ENCODE measurements at places on chromosomes 3 and 15.

GRCh38 chr15:42083916-42084315 is 10.4 kb downstream of the PLA2G4D start:
- no peak for DNase-seq

DNA sequence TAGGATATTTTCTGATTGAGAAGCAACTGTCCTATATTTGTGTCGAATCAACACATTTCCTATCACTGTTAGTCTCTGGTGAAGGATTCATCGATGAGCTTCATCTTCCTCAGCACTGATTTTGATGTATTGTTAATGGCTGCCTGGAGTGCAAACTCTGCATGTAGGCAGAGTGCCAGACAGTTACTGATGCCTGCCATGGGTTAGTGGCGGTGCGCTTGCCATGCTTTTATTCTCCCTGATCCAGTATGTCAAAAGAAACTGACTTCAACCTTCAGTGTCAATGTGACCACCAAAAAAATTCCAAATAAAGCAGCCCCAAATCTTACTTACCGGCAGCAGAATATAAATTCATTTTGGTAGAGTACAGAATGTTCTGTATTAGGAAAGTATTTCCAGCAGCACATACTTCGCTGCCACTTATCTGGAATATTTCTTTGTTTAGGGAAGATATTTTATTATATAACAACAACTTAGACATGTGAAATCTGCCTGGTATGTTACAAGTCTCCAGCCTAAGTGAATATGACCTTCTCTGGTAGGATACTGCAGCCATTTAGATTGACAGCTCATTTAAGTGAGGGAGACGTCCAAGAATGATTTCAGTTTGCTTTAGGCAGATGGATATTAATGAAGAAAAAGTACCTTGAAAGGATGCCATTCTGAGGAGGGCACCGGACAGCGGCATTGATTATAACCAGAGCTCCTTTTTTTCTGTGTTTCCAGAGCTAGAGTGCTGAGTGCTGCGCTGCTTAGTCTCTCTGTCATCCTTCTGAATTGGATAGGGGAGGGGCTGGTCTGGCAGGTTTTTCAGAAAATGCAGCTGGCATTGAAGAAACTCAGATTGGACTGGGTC is 59.9 kb downstream of the ARHGEF26 start:
- no peak for DNase-seq

DNA sequence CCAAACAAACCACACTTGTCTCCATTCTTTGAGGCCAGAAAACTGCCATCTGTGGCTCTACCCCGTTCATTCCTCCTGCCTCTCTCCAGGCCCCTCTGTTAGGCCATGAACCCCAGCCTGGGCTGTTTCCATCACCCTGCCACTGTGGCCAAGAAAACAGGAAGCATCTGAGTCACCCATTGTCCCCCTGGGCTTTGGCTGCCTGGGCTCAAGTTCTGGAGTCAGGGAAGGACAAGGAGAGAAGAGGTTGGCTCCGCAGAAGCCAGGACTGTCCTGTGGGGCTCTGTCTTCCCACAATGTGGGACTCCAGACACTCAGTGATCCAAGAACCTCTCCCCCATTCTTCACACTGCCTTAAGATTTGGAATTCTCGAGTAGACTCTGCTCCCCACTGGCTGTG is 14.8 kb upstream of the LCTL start:
- DNase-seq = peak; percentile 58

DNA sequence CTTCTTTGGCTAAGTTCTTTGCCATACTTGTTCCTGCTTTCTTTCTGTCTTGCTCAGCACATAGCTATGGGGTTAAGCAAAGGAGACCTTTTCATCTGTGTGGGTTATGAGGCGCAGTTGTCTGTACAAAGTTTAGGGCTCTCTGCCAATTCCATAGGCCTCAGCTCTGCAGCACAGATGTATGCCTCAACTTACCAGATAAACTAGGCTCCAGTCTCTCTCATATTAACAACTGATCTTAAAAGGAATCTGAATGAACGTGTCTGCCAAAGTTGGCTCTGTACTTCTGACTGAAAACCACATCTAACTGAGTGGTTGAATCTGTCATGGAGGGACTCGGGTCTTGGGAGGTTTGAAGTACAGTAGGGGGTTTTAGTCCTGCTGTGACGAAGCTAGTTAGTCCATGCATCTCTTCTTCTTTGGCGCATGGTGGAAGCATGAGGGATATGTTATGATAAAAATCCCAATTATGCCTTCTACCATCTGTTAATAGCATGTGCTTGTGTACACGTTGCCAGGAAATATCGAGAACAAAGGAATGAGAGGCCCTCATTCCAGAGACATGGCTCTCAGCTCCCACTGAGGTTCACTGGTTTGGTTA is 114.6 kb upstream of the TSC22D2 start:
- peak; percentile 72 for DNase-seq

- no peak for DNase-seq
These were observed 40.0 kb downstream of the ZXDC start for GRCh38 chr3:126435456-126436315.

- DNase-seq = peak; percentile 53
These were observed 84.1 kb upstream of the PRR23C start for GRCh38 chr3:139128803-139129202.

GRCh38 chr15:92226020-92226612 is 167.6 kb upstream of the ST8SIA2 start:
- peak; percentile 45 for DNase-seq

DNA sequence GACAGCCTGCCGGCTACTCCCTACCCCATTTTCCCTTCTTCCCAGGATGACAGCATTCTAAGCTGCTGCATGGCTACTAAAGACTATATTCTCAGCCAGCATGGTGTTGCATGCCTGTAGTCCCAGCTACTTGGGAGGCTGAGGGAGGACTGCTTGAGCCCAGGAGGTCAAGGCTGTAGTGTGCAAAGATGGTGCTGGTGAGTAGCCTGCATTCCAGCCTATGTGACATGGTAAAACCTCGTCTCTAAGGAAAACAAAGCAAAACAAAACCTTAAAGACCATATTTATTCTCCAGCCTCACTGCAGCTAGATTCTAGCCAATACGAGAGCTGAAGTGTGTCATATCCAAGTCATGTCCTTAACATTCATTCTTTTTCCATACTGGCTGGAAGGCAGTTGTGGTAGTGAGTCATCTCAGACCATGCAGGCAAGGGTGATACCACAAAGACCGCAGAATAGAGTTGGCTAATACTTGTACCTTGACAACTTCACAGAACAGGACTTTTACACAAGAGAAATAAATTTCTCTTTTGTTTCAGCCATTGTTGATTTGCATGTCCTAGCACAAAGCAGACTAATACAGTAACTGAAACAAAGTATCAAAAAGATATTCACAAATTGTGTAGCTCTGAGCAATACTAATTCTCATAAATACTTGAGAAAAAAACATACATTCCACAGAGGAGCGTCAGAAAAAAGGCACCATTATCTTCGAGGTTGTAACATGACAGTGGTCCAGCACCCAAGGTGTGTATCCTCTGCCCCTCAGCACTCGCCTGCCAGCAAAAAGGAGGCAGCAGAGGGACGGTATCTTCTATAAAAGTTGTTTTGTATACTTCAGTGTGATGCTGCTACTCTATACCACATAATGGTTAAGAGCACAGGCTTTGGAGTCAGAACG is 14.8 kb downstream of the PBRM1 start:
- peak; percentile 87 for DNase-seq

DNA sequence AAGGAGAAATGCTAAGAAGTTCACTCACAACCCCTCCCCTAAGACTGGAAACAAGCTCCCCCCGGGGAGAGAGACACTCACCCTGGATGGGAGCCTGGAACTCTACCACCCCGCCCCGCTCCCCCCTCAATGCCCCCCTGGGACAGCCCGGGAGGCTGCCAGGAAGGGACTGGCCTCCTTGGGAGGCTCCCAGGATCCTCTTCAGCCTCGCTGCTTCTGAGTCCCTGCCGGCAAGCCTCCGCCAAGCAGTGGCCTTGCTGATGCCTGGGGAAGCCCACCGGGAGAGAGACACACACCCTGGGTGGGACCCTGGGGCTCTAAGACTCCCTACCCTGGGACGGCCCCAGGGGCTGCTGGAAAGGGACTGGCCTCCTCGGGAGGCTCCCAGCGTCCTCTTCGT is 33.4 kb downstream of the CPEB1 start:
- no peak for DNase-seq

GRCh38 chr3:127669541-127670228 is 3.1 kb upstream of the ABTB1 start:
- DNase-seq = no peak

DNA sequence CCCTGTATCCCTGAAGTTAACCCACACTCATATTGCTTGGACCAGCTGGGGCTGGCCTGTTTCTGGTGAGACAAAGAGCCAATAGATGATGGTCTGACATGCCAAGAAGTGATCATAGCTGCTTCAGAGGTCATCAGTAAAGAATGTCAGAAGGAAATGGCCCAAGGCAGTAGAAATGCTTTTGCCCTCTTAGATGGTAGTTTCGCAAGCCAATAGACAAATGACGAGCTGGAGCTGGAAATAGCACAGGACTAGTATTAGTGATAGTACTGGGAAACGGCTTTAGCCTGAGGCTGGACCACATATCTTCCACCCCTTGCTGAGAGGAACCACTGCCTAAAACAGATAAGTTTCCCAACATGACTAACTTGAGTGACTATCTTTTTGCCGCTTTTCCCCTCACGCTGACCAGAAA is 176.1 kb upstream of the THBS1 start:
- peak; percentile 72 for DNase-seq

GRCh38 chr3:66106788-66107187 is 68.1 kb upstream of the MAGI1 start:
- DNase-seq = no peak
